ENCODE measurements at places on chromosomes 3 and 15. TPM values are rescaled to one million over a fixed set of nuclear protein-coding genes. Genes with fewer than 3 reads are reported as not detected.

The LRRC31 gene
- total RNA-seq, result not detected

The CRABP1 gene
- not detected for total RNA-seq

The LIPH gene
- total RNA-seq, result 0.13 TPM

The ARGFX gene
- not detected for total RNA-seq

The PLIN1 gene
- not detected for total RNA-seq

The CACNA1D gene
- total RNA-seq, result not detected

The KCNMB3 gene
- 2.1 TPM for total RNA-seq

The TLR9 gene
- total RNA-seq, result not detected

The MBNL1 gene
- total RNA-seq, result 316 TPM

The ADGRG7 gene
- total RNA-seq, result not detected

The ISL2 gene
- 0.90 TPM for total RNA-seq

The ROPN1 gene
- not detected for total RNA-seq

The LRRC34 gene
- total RNA-seq, result 3.1 TPM

All from dermis microvascular lymphatic vessel endothelial cell (primary cell).